Activated CD8-positive, alpha-beta memory T cell treated with anti-CD3 and anti-CD28 coated beads for 24 hours (primary cell): ENCODE measurements at places on chromosomes 4 and X.

- peak; percentile 85 for DNase-seq
Measured at GRCh38 chrX:12901486-12901885, 4.9 kb upstream of the TLR8 start.

DNA sequence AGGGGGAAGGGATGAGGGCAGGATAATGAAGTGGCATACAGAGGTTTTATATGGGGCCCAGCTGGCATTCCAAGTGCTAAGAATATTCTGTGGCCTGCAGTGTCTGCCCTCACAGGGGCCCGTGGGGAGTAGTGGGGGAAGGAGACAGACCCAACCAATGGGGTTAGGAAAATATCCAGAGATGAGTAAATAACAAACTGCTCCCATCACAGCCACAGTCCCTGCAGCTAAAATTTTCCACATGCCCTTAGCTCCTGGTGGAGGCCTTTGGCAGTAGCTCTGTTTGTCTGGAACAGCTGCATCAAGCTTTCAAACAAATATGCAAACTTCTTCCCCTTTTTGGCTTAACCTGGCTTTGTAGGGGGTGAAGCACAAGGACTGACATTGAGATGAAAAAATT is 3.1 kb downstream of the SRPX2 start:
- DNase-seq: no peak

DNA sequence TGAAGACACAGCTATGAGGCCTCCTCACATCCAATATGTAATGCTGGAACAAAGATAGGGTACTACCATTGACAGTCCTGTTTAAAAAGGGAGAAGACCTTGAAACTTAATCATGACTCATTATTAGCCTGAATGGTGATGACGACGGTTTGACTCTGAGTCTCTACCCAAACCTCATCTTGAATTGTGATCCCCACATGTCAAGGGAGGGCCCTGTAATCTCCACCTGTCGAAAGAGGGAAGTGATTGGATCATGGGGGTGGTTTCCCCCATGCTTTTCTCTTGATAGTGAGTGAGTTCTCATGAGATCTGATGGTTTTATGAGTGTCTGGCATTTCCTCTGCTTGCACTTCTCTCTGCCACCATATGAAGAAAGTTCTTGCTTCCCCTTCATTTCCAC is 395.3 kb upstream of the CPEB2 start:
- no peak for DNase-seq

DNA sequence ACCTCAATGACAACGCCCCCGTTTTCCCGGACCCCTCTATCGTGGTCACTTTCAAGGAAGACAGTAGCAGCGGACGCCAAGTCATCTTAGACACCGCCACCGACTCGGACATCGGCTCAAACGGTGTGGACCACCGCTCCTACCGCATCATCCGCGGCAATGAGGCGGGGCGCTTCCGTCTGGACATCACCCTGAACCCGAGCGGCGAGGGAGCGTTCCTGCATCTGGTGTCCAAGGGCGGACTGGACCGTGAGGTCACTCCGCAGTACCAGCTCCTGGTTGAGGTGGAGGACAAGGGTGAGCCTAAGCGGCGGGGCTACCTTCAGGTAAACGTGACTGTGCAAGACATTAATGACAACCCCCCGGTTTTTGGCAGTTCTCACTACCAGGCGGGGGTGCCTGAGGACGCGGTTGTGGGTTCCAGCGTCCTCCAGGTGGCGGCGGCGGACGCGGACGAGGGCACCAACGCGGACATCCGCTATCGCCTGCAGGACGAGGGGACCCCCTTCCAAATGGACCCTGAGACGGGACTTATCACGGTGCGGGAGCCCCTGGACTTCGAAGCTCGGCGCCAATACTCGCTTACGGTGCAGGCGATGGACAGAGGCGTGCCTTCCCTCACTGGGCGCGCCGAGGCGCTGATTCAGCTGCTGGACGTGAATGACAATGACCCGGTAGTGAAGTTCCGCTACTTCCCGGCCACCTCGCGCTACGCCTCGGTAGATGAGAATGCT is 2.2 kb downstream of the FAT4 start:
- DNase-seq: no peak

- no peak for DNase-seq
Measured at GRCh38 chrX:54641530-54641929, 111.5 kb downstream of the GNL3L start.

DNA sequence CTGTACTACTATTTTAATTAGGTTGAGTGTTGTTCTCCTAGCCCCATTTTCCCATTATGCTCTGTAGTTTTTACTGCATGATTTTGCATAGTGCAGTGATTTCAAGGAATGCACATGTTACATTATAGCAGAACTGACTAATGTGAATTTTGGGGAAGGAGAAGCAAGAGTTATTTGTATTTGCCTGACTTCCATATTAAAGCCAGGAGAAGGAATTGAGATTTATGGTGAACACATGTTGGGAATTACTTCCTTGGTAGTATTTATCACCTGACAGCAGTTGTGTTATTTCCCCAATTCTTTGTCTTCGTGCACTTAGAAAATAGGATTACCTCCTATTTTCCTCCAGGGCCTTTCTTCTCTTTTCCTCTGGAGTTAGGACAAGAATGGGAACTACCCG is 3.2 kb downstream of the TMEM144 start:
- DNase-seq: no peak

GRCh38 chrX:68833448-68833805 is 4.6 kb downstream of the EFNB1 start:
- no peak for DNase-seq

DNA sequence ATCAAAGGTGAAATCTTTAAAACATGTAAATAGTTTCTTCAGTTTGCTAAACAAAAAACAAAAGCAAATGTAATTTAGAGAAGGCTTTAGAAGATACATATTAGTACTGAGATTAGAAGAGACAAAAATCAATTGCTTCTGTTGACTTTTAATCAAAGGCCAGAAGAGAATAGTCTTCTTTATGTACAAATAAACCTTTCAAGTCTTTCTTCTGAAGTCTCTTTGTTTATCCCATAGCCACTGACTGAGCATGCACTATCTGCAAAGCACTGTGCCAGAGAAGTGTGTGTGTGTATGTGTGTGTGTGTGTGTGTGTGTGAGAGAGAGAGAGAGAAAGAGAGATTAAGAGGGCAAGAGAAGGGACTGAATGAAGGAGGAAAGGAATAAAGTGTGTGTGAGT is 198.4 kb downstream of the GLUD2 start:
- no peak for DNase-seq

- no peak for DNase-seq
Measured at GRCh38 chrX:85326234-85327059, 53.0 kb downstream of the POF1B start.

DNA sequence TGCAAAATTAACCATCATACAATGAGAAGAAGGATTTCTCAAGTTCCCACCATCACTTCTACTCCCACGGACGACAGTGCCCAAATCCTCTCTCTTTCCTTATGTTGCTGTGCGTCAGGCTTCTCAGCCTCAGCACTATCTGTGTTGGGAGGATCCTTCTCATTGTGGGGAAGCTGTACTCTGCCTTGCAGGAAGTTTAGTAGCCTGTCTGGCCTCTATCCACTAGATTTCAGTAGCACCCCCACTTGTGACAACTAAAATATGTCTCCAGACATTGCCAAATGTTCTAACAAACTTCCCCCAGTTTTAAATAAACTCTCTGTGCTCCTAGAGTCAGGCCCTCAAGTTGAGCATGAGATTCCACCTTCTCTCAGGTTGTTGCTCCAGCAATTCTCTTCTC is 545.9 kb upstream of the ZFP42 start:
- DNase-seq: no peak

GRCh38 chrX:152817078-152817764 is 13.3 kb downstream of the CETN2 start:
- no peak for DNase-seq

GRCh38 chr4:70651864-70652506 is 14.3 kb downstream of the JCHAIN start:
- no peak for DNase-seq

DNA sequence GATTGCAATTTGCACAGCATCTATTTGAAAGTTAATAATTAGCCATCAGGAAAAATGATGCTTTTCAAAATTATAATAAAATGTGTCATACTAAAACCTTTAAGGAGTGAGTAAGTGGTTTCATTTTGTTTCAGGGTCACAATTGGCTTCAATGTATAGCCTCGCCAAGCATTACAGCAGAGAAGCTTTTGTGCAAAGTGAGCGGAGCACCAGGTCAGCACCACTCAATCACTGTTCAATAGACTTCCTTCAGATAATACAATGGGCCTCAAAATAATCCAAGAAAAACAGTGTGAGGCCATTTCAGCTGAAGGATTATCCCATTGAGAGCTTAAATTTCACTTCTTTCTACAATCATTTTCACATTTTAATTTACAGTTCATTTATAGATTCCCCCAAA is 409.2 kb upstream of the SLIT2 start:
- no peak for DNase-seq

GRCh38 chr4:680551-680927 is 6.2 kb downstream of the MYL5 start:
- no peak for DNase-seq

DNA sequence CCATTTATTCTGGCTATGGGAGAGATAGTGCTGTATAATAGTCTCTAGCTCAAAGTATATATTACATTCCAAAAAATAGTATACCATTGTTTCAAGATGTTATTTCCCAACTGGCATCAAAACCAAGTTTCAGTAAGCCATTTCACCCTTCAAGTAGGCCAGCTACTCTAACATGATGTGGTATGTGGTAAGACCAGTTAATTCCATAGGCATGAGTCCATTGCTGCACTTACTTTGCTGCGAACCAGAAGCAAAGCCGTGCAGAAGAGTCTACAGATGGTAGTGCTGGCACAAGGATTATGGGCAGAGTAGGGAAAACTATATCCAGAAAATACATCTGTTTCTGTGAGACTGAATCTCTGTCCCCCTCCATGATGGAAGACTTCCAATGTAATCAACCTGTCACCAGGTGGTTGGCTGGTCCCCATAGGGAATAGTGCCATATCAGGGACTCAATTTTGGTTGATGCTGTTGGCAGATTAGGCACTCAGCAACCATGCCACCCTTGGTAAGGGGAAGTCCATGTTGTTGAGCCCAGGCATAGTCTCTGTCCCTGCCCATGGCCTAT is 49.8 kb upstream of the HSD17B10 start:
- no peak for DNase-seq

DNA sequence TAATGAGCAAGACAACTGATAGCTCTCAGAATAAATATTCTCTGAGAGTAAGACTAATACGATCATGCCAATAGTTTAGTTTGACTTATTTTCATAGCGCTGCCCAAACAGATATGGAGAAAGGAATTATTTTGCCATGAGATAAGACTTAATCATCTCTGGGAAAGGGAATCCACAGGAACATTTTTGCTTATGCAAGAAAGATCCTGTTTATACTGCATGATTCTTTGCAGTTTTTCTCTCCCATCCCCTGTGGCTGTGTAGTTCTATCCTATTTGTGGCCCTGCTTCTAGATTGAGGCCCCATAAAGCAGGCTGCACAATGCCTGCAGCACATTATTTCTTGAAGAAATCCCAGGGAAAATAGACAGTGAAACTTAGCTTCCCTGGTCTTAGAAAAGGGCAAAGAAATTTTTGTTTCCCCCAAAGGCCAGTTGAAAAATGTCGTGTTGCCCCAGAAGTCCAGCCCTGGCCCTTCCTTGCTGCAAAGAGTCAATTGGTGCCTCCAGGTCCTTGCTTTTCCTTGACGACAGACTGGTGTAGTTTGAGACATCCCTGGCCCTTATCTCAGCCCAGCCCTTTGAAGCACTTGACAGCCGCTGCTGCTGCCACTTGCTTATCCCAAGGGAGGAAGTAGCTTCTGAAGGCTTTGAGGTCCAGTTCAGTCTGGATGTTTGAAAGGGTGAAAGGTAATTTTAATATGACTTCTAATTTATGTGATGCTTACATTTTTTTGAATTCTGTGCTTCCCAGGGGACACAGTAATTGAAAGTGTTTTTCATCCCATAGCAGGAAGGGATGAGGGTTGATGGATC is 45.0 kb upstream of the SH3RF1 start:
- DNase-seq: no peak

- DNase-seq: no peak
Measured at GRCh38 chr4:149521611-149522425, 293.8 kb downstream of the IQCM start.

- DNase-seq: no peak
Measured at GRCh38 chr4:184376126-184376838, 98.1 kb downstream of the IRF2 start.

DNA sequence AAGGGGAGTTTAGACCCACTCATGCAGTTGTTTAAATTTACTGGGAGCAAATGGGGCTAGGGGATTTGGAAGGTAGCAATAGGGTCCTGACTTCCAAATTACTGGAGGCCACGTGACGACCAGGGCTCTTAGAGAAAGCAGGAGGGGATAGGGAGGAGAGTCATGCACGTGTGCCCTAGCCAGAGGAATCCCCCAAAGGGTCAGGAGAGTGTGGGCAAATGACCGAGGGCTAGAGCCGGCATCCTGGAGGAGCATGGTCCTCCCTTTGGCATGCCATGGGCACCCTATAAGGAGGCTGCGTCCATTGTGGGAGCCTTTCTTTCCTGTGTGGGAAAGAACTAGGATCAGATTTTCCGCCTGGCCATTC is 25.5 kb upstream of the GPC4 start:
- no peak for DNase-seq

DNA sequence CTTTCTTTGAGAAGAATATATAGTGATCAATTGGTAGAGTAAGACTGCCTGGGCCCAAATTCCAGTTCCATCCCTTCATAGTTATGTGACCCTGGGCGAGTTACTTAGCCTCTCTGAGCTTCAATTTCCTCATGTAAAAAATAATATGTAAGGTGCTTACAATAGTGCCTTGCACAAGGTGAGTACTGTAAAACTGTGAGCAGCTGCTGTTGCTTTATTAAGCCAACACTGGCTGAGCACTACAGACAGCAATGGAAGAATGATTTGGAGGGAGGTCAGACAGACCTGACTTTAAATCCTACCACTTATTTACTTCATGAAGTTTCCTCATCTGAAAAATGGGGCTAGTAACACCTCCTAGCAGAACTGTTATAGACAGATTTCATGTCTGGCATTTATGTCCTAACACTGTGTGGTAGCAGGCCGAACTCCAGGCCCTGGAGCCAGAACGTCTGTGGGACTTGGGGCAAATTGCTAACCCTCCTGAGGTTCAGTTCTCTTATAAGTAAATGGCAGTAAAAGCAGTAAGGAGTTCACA is 53.8 kb downstream of the RNF150 start:
- DNase-seq: no peak

- no peak for DNase-seq
Measured at GRCh38 chr4:188958346-188958745, 819.1 kb downstream of the TRIML1 start.

GRCh38 chrX:15236146-15236545 is 33.7 kb downstream of the ASB9 start:
- DNase-seq: no peak

DNA sequence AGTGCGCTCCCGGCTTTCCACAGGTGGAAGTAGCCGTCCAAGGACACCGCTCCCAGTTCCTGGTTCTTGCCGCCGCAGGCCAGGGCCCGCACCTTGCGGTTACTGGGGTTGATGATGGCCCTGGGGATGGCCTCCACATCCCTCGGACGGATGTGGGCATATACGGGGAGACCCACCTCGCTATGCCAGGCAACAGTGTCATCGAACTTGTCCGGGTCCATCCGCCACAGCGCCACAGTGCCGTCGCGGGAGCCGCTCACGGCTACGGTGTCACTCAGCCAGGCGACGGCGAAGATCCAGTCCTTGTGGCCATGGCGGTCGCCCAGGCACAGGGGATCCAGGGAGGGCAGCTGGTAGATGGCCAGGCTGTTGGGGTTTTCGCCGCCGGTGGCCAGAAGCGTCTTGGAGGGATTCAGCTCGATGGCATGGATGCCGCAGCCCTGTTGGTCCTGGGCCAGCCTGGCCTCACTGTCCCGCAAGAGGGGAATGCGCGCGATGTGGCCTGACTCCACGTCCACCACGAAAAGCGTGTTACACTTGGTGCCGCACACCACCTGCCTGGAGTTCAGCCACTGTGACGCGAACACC is 795 bp downstream of the DCAF12L1 start:
- no peak for DNase-seq

- no peak for DNase-seq
Measured at GRCh38 chr4:140469791-140470733, 28.0 kb downstream of the MGAT4D start.
